ENCODE measurements at places on chromosomes 2 and 18. TPM values are rescaled to one million over a fixed set of nuclear protein-coding genes. Genes with fewer than 3 reads are reported as not detected.

Gene ZNF397
- 9.2 TPM for total RNA-seq

Gene TPO
- under 0.01 TPM for total RNA-seq

Gene FAM124B
- 46.3 TPM for total RNA-seq

Gene SIX3
- total RNA-seq: not detected

Gene POU3F3
- total RNA-seq: not detected

Gene E2F6
- total RNA-seq: 6.2 TPM

Gene AGXT
- not detected for total RNA-seq

Gene TMEM37
- total RNA-seq: not detected

Gene VWA3B
- total RNA-seq: under 0.01 TPM

Gene CDH2
- total RNA-seq: 3.5 TPM

Gene DAW1
- total RNA-seq: not detected

Gene REG1B
- total RNA-seq: under 0.01 TPM

Gene LNPK
- total RNA-seq: 7.3 TPM

Gene MMADHC
- total RNA-seq: 52.8 TPM

Gene TMEM17
- total RNA-seq: 2.4 TPM

Gene COL5A2
- 0.54 TPM for total RNA-seq

Gene DPYSL5
- not detected for total RNA-seq

Gene CHRNG
- total RNA-seq: not detected

Gene FBXO15
- 0.81 TPM for total RNA-seq

Gene ALPG
- total RNA-seq: under 0.01 TPM

Gene DSG2
- total RNA-seq: 16.7 TPM

Gene LOXHD1
- under 0.01 TPM for total RNA-seq

Gene CRYGC
- not detected for total RNA-seq

Gene TTC21B
- 14.3 TPM for total RNA-seq

Gene COLEC11
- total RNA-seq: not detected

Gene LINC00305
- not detected for total RNA-seq

Gene ARID5A
- total RNA-seq: 37.4 TPM

Gene EFR3B
- 0.27 TPM for total RNA-seq

Gene NAB1
- 30.4 TPM for total RNA-seq

Gene VIL1
- under 0.01 TPM for total RNA-seq

Gene MAL
- total RNA-seq: 0.54 TPM

Gene RAB6C
- total RNA-seq: under 0.01 TPM

Gene TFPI
- 43.1 TPM for total RNA-seq

Gene ERLEC1
- total RNA-seq: 31.2 TPM

Gene SNORC
- 0.54 TPM for total RNA-seq
